Progenitor cell of endocrine pancreas (in vitro differentiated cells): ENCODE measurements at places on chromosomes 7 and 10.

DNA sequence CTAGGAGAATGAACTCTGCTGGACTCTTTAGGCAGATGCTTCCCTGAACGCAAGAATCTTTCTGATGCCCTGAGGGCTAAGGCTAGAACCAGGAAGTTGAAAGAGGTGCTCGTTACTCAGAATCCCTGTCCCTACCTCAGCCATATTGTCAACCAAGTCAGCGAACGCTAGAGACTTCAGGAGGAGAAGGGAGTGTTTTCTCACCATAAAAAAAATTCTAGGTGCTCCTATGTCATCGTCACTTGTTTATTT is 359.4 kb downstream of the PRPF18 start:
- no peaks in the 10 kb centered on the region for H3K27me3 ChIP-seq
- no peak for DNase-seq
- H3K36me3 ChIP-seq, result no peaks in the 10 kb centered on the region
- peak overlapping the region; percentile 84 for H3K27ac ChIP-seq
- H3K4me1 ChIP-seq, result peaks cover 18% of the 10 kb centered on the region

DNA sequence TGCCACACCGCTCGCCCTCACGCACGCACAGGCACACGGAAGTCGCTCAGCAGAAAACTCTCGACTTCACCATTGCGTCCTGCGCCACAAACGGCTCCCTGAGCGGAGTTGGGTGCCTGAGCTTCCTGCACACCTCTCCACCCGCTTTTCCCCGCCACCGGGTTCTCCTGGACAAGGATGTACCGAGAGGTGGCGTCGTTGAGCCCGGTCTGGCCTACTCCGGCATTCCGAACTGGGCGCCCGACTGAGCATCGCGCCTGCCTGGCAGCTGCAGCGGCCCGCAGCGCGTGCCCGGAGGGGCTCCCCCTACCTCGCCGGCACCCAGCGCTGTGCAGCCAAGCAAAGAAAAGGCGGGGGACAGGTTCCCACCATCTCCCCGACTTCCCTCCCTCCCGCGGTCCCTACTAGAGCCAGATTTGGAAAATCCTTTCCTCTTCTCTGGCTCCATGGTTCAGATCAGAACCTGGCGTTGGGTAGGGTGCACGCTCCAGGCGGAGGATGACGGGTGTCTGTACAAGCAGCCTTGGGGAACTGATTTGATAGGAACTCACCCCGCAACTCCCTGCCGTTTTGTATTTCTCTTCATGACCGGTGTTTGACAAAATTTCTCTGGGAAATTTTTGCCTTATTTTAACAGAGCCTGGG is 1.7 kb downstream of the SORCS3 start:
- no peak overlapping the region for H3K27ac ChIP-seq
- peak overlapping the region; percentile 61 for H3K4me3 ChIP-seq
- H3K4me1 ChIP-seq, result peaks cover 17% of the 10 kb centered on the region
- peaks cover 88% of the 10 kb centered on the region for H3K27me3 ChIP-seq
- peak; percentile 78 for DNase-seq

DNA sequence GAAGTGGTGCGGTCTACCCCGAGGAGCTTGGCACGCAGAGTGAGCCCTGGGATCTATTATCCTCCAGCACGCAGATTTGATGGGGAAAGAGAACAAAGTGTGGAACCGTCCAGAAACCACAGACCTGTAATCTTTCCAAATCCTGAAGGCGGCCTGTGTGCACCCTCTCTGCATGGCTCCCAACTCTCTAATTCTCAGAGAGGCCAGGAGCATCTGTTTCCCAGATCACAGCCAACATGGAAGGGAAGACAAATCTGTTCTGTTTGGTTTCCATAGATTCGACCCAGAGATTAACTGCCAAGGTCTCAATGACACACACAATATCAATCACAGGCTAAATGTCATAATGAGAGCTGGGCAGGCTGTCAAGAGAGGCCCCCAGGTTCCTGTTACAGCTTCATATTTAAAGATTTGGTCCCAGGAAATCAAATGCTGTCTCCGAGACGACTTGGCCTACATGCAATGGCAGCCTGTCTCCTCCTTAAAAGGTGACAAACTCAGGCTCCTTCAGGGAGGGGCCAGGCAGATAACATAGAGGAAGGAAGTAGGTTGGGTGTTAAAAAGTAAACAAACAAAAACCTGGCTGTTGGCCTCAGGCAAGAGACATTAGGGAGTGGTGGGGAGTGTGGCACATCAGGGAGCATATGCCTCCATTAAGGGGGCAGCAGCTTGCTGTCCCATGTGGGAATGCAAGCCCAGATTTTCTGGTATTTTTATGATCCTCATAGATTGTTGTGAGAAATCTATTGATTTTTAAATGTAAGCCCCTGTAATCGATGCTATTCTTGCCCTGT is 48.8 kb upstream of the SAMD8 start:
- no peaks in the 10 kb centered on the region for H3K36me3 ChIP-seq
- no peak overlapping the region for H3K4me3 ChIP-seq
- peaks cover 5% of the 10 kb centered on the region for H3K4me1 ChIP-seq
- H3K27ac ChIP-seq, result no peak overlapping the region
- no peak for DNase-seq
- H3K27me3 ChIP-seq, result peaks cover 12% of the 10 kb centered on the region

DNA sequence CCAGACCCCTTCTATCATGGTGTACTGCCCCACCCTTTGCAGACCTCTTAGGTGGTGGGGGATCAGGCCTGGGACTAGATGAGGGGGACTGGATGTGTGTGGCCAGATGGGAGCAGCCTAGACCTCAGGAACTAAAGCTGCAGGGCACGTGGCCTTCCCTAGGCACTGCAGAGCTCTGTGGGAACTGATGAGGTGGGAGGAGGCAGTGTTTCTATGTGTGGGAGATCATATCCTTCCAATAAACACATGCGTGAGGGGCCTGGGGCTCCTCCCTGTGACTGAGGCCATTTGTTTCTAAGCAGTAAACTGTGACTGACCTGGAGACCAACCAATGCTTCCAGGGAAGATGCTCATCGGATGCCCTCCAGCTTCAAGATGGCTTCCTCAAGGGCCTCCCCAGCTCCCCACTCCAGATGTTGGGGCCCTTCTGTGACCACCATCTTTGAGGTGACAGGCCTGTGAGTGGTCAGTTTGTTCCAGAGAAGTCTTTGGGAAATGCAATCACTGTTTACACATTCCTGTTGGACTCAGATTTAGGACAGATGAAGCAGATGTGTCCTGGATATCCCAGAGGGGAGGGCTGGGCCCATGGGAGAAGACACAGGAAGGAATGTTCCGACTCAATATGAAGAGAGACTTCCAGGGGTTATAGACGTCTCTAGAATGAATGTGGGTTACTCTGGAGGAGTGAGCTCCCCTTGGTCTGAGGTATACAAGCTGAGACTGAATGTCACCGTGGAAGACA is 23.6 kb upstream of the ZCCHC24 start:
- no peak overlapping the region for H3K4me3 ChIP-seq
- H3K27ac ChIP-seq, result no peak overlapping the region

- DNase-seq, result no peak
- peaks cover 13% of the 10 kb centered on the region for H3K4me1 ChIP-seq
- H3K27me3 ChIP-seq, result no peaks in the 10 kb centered on the region
- no peak overlapping the region for H3K27ac ChIP-seq
- peaks cover 7% of the 10 kb centered on the region for H3K36me3 ChIP-seq
Measured at GRCh38 chr10:15815242-15815885, 44.9 kb downstream of the MINDY3 start.

GRCh38 chr10:122138831-122139625 is 132.1 kb upstream of the BTBD16 start:
- no peak for DNase-seq
- peaks cover 12% of the 10 kb centered on the region for H3K4me1 ChIP-seq
- H3K36me3 ChIP-seq, result peaks cover 4% of the 10 kb centered on the region
- H3K4me3 ChIP-seq, result no peak overlapping the region

- H3K36me3 ChIP-seq, result no peaks in the 10 kb centered on the region
- peaks cover 7% of the 10 kb centered on the region for H3K4me1 ChIP-seq
- peaks cover 62% of the 10 kb centered on the region for H3K27me3 ChIP-seq
- no peak for DNase-seq
- H3K4me3 ChIP-seq, result no peak overlapping the region
Measured at GRCh38 chr7:288671-289101, 1.3 kb upstream of the FOXL3 start.

GRCh38 chr10:90326498-90327267 is 531.2 kb downstream of the HTR7 start:
- H3K36me3 ChIP-seq, result no peaks in the 10 kb centered on the region
- H3K27me3 ChIP-seq, result no peaks in the 10 kb centered on the region
- H3K27ac ChIP-seq, result no peak overlapping the region
- no peak overlapping the region for H3K4me3 ChIP-seq
- no peaks in the 10 kb centered on the region for H3K4me1 ChIP-seq

DNA sequence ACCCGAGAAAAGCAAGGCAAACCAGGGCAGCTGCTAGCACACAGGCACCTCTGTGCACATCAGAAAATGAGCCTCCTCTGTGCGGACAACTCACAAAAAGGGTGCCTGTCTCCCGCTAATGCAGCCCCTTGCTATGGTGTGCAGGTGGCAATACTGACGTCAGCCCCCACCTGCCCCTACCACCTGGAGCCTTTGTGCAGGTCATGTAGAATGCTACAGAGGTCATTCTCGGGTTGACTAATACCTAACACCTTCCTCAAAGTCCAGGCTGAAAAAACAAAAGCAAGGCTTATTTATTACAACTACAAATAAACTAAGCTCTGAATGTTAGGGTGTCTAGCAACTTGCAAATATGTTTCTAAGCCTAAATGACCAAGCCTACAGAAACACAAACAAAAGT is 13.9 kb downstream of the PIP4K2A start:
- no peak overlapping the region for H3K4me3 ChIP-seq
- H3K4me1 ChIP-seq, result peaks cover 33% of the 10 kb centered on the region
- H3K27ac ChIP-seq, result peak overlapping the region; percentile 66
- H3K36me3 ChIP-seq, result peaks cover 3% of the 10 kb centered on the region

GRCh38 chr10:947051-947450 is 15.5 kb upstream of the LARP4B start:
- peaks cover 7% of the 10 kb centered on the region for H3K4me1 ChIP-seq
- H3K36me3 ChIP-seq, result no peaks in the 10 kb centered on the region
- no peak for DNase-seq

GRCh38 chr7:90846192-90846591 is 250.1 kb downstream of the CDK14 start:
- peaks cover 5% of the 10 kb centered on the region for H3K36me3 ChIP-seq
- no peak for DNase-seq
- peaks cover 27% of the 10 kb centered on the region for H3K4me1 ChIP-seq
